Left colon (tissue), 2 donors: ENCODE measurements at places on chromosomes 1 and 21.

GRCh38 chr1:225541383-225541782, 111.5 kb downstream of the ENAH start:
- DNase-seq, result no peak

DNA sequence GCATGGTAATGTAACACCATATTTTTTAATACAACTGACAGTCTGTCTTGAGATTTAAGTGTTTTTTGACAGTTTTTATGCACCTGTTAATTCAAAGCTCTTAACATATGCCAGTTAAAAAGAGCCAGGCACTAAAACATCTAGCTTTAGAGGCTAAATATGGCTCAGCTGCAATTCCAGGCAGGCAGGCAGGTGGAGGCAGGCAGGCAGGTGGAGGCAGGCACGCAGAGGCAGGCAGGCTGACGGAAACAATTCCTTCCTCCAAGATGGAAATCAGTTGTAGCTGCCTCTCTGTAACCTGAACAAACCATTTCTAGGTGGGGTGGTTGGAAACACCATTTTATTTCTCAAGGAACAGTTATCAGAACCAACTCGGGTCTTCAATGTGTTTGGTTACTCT, 51.2 kb downstream of the GORAB start:
- DNase-seq, result no peak

DNA sequence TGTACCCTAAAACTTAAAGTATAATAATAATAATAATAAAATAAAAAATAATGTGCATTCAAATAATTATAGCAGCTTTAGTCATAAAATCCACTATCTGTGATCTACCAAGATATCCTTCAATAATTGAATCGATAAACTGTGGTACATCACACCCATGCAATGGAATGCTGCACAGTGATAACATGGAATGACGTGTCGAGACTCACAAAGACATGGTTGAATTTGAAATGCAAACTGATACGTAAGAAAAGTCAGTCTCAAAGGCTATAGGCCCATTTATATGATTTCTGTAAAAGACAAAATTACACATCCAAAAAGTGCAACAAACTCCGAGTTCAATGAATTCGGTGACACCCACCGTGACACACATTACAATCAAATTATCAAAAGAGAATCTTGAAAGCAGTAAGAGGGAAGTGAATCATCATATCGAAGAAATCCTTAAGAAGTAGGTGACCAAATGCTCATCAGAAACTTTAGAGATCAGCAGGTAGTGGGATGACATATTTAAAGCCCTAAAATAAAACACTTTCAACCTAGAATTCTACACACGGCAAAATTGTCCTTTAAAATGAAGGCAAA, 5.2 kb upstream of the SPRR2E start:
- DNase-seq, result no peak

DNA sequence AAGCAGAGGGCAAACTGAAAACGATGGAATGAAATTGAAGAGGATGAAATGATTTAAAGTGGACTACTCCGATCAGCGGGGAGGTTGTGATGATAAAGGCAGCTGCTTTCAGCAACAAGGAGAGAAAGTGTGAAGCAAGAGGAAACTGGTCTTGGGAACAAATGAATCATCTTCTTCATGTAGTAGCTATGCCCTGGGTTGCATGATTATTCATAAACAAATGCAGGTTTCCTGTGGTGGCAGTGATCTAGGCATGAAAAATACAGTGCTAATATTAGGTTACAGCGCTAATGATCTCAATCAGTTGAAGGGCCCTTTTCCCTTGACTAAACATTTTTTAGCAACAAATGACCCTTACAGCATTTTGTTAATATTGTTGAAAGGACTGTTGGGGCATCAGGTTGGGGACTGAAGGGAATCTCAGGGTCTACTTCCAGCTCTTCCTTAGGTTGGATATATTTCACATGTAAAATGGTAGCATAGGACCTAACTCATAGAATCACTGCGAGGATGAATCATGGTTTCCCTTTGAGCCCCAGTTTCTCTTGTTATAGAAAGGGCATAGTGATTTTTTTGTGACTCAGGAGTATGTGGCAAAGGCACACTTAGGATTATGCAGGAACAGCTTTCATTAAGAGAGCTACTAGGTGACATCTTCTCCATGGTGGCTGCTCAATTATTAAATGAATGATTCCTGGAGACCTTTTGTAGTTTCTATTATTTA, 1.9 kb upstream of the ZFYVE9 start:
- DNase-seq, result no peak

- DNase-seq, result peak; percentile 75
Measured at GRCh38 chr21:43865540-43866259, 677 bp downstream of the AGPAT3 start.

DNA sequence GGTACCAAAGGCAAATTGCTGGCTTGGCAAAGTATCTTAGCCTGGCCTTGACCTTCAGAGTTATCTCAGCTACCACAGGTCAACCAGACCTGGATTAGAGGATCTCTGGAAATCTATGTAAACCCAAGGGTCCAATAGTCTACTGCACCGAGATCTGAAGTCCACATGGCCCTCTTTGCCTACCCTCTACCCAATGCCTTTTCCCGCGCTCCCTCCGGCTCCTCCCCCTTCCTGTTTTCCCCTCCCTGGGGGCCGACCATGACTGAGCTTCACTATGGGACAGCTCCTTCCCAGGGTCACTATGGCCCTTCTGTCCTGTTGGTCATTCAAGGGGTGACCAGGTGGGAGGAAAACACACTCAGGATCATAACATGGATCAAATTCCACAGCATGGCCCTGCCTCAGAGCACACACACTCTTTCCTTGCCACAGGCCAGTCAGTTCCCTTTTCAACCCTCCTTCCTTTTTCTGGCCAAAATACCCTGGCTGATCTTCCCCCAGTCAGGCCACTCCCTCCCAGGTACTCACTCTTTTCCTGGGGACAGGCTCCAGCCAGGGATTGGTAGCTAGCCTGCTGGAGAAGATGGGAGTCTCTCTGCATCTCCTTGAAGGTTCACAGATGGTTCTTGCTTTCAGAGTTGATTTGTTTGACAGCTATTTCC, 19.1 kb upstream of the TMEM183A start:
- DNase-seq, result no peak

GRCh38 chr21:14116080-14116481, 94.7 kb downstream of the LIPI start:
- DNase-seq, result no peak

GRCh38 chr1:20597650-20598049, 8.8 kb downstream of the CDA start:
- DNase-seq, result no peak

DNA sequence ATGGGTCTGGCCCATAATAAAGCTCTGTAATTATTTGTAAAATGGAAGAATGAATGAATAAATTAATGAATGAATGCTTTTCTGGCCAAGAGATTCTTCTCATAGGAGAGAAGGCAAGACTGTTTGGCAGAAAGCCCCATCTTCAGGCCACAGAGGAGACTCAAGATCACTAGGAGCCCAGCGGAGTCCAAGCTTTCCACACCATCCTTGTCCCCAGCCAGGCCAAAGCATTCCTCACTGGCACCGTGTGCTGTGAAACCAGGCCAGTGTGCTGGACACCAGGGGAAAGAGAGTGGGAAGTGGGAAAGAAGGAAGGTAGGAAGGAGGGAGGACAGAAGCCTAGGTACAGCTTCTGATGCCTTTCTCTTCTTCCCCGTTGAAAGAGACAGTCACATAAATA, 86.4 kb downstream of the PLXNA2 start:
- DNase-seq, result no peak

DNA sequence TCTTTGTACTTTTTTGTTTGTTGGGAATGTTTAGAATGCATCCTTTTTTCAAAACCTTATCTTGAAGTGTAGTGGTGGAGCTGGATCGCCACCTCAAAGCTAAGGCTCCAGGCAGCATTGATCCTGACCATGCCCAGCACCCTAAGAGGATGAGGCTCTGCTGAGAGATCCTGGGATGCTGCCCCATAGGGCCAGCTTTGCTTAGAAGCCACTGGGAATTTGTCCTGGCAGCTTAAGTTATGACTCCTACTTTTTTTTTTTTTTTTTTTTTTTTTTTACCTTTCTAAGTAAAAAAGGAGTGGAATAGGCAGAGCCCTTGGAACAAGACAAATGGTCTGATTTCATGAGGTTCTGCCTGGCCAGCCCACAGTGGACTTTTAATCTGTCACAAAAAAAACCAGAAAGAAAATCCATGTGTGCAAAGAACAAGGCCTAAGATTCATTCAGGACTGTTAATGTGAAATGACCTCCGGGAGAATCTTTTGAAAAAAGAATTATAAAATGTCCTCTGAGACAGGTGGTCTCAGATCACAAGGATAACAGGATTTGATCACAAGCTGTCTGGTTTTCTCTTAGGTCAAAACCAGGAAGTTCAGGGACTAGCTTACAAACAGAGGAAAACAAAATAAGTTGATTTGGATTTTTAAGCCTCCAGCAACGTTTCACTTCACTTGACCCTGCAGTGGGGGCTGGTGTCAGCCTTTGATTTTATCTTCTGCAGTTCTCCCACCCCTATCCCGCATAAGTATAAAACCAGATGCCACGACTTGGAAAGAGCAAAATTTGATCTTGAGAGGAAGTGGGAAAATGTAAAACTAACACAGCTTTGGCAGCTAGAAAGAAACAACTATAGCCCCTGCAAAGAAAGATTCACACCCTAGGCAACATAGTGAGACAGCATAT, 25.9 kb upstream of the RAP1A start:
- DNase-seq, result no peak

DNA sequence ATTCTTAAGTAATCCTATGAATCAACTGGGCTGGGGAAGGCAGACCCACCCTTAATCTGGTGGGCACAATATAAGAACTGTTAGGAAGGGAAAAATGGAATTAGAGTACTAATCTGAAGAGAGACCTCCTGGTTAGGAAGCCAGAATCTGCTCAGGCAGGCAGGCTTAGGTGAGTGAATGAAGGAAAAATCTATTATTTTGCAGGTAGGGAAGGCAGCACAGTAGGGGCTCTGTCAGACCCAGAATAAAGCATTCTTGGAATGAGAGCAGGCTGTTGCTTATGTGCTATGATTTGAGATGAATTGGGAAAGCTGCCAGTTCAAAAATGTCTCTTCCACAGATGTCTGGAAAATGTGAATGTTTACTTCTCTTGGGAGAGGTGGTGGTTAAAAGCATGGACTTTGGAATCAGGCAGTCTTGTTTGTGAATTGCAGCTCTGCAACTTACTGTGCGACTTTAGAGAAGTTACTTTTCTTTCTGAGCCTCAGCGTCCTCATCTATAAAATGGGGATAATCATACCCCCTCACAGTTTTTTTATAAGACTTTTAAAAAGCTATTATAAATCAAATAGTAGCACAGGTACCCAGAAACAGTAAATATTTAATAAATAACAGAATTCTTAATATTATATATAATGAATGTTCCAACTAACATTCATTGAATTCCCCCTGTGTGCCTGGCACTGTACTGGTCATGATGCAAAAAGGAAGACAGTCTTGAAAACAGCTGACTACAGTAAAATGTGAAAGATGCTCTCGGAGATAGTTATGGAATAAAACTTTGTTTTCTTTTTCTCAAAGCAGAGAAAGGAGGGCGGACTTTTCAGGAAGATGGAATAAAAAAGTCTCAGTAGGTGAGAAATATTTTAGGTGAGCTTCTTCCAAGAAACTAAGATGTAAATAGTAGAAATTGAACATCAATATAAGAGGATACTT, 15.3 kb upstream of the ZNF644 start:
- DNase-seq, result no peak

DNA sequence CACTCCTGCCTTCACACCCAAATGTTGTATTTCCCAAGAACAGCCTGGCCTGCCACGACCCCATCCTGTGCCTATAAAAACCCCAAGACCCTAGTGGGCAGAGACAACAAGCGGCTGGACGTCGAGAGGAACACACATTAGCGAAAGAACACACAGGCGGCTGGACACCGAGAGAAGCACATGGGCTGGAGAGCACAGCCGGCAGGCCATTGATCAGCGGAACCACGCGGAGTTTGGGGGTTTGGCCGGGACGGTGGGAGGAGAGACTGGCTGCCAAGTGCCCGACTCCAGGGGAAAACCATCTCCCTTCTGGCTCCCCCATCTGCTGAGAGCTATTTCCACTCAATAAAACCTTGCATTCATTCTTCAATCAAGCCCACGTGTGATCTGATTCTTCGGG, 10.4 kb upstream of the DESI2 start:
- DNase-seq, result no peak

- no peak for DNase-seq
Measured at GRCh38 chr1:107570768-107571167, 394.2 kb downstream of the VAV3 start.

- DNase-seq, result no peak
Measured at GRCh38 chr1:233620065-233620464, 6.2 kb downstream of the KCNK1 start.

DNA sequence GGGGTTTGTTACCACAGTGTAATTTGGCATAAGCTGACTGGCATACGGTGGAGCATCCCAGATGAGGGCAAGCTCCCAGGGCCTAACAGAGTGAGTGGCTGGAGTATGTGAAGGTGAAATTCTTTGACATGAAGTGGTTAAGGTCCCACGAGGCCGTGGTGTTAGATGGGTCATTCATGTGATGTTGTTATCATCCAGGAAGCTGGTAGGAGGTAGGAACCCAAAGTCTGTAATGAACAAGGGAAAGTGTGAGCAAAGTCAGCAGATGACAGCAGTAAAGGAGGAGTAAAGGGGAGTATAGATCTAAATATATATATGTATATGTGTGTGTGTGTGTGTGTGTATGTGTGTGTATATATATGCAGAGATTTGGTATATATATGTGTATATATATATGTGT, 47.6 kb downstream of the MDM4 start:
- DNase-seq, result no peak
